Prostate gland (tissue), 2 donors: ENCODE measurements at places on chromosomes 7 and 10. TPM values are rescaled to one million over a fixed set of nuclear protein-coding genes. Genes with fewer than 3 reads are reported as not detected.

C10orf62 gene
- 14.0 TPM for total RNA-seq

MSMB gene
- 1,381 TPM for total RNA-seq

SPDYE9 gene
- 2.0 TPM for total RNA-seq

STEAP1B gene
- total RNA-seq: 6.4 TPM

MMD2 gene
- not detected for total RNA-seq

PDE6C gene
- total RNA-seq: not detected

LMOD2 gene
- total RNA-seq: not detected

FKBP6 gene
- total RNA-seq: not detected

RBP4 gene
- 0.64 TPM for total RNA-seq

MUC12 gene
- 20.9 TPM for total RNA-seq

GBX1 gene
- total RNA-seq: not detected

PTF1A gene
- 1.9 TPM for total RNA-seq

TMEM26 gene
- total RNA-seq: 3.7 TPM

DGKB gene
- 0.45 TPM for total RNA-seq
